ENCODE measurements at places on chromosomes 5 and 9.
A peak's percentile ranks its signal among the peaks of the same experiment; 100 is the strongest.

GRCh38 chr5:123512611-123513461 is 859 bp downstream of the CSNK1G3 start:
- peak; percentile 13 for DNase-seq

DNA sequence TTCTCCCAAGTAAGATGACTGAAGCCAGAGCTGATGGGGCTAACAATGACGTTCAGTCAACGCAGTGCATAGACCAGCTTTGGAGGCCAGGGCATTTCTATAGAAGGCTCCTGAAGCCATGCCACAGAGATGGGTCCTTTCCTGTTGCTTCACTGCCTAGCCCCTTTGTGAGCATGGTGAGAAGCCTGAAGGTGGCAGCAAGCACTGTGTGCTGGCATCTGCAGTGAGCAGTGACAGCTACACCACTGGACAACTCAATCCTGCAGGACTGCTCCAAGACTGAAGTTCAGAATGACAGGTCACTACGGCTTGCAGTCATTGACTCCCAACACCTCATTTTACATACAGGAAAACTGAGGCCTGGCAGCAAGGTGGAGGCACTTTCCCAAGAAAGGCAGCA is 229.0 kb downstream of the TSSK1B start:
- no peak for DNase-seq

GRCh38 chr9:10434412-10434811 is 178.4 kb downstream of the PTPRD start:
- DNase-seq = no peak

DNA sequence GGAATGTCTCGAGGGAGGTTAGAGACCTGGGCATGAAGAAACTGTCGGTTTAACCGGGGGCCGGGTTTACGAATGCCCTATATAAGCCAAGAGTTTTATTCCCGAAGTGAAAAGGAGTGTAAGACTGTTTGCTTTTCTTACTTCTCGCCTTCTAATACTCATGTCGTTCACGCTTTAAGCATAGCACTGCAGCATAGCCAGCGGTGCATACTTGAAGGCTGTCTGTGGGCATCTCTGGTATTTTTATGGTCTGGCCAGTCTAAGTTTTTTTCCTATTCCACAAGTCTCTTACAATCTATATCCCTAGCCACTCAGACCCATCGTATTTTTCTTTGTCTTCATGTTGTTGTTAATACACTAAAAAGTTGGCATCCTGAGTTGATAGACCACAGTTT is 1.2 kb downstream of the UHRF2 start:
- no peak for DNase-seq

- no peak for DNase-seq
Observed at GRCh38 chr5:53766673-53767072, 206.2 kb downstream of the NDUFS4 start.

Data from T-helper 22 cell (primary cell).